ENCODE measurements at places on chromosomes 5 and 9.

- no peak for DNase-seq
These were observed 170.7 kb upstream of the SPRY4 start for GRCh38 chr5:142495531-142495930.

DNA sequence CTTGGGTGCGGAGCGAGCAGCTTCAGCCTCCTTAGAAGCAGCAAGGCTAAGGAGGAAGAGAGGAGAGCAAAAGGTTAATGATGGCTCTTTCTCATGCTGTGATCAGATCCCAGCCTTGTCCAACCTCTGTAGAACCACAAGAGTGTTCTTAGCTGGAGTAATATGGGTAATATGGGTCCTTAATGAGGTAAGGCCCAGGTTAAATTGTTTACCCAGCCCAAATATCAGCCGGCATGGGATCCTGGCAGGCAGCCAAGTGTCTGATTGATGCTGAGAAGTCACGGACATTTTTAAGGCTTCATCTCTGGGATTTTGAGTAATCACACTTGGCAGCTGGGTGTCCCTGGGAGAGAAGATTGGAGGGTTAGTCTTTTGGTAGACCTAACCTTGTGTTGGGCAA is 32.3 kb downstream of the GLRA1 start:
- no peak for DNase-seq

DNA sequence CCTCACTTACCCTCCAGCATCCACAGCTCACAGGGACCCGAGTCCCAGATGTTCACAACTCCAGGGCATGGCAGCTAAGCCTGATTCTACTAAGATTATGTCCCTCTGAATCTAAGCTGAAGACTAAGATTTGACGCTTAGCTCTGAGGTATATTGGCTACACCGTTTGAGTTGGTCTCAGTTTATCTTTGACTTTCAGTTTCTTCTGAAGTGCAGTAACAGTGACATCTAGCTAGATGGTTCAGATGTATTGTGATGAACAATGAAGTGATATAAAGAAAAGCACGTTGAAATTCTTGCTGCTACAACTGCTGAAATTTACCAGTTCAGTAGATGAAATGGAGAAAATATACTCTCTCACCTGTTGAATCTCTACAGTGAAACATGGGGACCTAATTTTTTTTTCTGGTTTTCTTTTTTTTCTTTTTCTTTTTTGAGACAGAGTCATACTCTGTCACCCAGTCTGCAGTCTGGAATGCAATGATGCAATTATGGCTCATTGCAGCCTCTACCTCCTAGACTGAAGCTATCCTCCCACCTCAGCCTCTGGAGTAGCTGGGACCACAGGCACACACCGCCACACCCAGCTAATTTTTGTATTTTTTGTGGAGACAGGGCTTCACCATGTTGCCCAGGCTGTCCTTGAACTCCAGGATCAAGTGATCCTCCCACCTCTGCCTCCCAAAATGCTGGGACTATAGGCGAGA is 15.7 kb downstream of the RFK start:
- no peak for DNase-seq

- no peak for DNase-seq
These were observed 36.9 kb downstream of the LMX1B start for GRCh38 chr9:126650404-126651341.

DNA sequence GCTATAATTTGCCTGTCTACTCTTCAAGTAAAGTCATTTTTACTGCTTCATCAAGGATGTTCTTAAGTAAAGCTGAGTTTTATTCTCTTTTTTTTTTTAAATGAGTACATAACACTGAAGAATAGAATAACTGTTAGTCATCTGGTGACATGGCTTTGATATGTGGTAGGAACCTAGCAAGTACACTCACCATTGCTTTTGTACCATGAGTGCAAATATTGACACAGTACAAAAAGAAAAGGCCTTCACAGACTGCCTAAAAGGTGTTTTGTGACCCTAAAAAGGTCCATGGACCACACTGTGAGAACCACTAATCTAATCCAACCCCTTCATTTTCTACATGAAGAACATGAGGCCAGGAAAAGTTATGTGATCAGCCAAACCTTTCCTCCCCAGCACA is 55.0 kb downstream of the ECPAS start:
- DNase-seq, result no peak

GRCh38 chr9:92740969-92741368 is 23.7 kb downstream of the BICD2 start:
- no peak for DNase-seq

- DNase-seq, result no peak
These were observed 541.7 kb downstream of the SPOCK1 start for GRCh38 chr5:136957428-136957827.

DNA sequence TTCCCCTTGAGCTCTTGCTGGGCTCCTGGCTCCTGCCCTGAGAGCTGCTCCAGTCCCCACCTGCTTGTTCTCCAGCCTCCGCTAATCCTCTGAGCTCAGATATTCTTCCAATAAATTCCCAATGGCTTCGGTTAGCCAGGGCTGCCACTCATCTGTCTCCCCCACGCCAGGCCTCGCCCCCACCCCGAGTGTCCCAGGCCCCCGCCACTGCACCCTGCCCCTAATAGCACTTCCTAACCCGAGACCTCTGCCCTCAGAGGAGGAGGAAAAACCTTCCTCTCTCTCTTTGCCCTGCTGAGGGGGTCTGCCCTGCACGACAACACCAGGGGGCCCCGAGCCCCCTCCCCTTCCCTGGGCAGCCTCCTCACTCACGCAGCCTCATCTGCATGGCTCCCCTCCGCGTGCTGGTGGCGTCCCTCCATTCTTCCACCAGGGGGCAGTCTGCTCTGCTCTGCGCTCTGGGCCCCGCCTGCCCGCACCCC is 5.4 kb upstream of the LCN15 start:
- DNase-seq, result no peak

DNA sequence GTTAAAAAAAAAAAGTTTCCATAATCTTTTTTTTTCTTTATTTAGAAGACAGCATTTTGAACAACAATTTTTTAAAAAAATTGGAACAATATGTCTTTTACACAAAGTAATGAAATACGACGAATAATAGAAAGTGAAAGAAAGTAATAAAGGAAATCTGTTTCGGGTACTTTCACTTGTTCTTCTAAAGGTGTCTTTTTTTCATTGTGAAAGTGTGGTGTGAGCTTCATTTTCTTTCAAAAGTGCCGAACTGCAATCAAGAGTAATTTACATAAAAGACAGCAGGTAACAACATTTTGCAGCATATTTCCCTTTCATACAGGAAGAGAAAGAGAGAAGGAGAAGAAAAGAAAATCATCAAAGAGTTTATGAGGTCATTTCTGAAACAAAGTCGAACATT is 159.7 kb upstream of the CDH12 start:
- DNase-seq, result no peak

DNA sequence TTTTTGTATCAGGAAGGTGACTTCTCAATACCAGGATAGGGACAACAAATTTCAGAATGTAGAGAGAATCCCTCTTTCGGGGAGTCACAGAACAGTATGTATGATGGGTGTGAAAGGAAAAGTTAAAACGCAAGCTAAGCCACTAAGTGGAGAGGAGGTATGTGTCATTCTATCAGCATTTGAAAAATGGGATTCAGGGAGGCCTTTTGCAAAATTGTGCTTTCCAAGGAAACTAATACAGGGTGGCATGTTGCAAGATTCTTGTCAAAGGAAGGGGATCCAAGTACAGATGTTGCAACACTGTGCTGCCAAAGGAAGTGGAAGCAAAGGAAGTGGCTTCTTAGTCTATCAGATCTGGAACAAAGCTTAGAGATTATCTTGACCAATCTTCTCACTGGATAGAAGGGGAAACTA is 12.6 kb upstream of the TNIP1 start:
- DNase-seq, result no peak

- DNase-seq, result no peak
These were observed 27.2 kb downstream of the DEPDC1B start for GRCh38 chr5:60672693-60673264.

DNA sequence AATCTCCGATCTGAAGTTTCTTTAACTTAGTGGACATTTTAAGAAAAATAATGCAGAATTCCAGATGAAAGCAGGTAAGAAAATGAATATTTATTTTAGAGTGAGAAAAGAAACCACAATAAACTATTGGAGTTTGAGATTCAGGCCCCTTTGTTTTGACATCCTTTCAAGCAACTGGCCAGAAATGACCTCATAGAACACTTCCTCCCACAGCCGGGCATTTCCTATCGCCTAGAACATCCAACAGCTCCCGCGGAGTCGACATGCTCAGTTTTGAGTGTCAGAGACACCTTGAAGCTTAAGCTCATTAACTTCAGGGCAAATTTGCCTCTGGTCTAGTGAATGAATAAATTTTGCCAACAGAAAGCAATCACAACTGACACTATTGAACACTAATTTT is 369.2 kb downstream of the TLE4 start:
- no peak for DNase-seq

DNA sequence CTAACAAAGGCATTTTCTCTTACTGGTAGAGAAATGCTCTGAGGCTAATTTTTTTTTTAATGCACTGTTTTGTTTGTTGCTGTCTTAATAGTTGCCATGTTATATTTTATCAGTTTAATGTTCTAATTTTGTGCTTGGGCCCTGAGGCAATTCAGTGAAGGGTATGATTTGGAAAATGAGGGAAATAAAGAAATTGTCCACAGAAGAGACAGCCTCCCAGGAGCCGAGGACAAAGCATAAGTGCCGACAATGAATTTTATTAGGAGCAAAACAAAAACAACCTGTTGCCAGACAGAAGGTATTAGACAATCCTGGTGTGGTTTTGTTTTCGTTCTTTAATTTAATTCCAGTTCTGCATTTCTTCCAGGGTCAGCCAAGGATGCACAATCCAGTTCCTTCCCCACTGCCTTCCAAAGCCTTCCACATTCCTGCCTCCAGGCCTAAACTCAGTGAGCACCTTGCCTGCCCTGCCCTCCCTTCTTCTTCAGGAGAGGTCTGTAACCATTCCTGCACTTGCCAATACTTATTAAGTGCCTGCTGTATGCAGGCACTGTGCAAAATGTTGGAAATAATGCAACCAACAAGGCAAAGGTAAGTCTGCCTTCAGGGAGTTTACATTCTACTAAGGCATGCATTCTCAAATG is 4.3 kb upstream of the TCOF1 start:
- no peak for DNase-seq

DNA sequence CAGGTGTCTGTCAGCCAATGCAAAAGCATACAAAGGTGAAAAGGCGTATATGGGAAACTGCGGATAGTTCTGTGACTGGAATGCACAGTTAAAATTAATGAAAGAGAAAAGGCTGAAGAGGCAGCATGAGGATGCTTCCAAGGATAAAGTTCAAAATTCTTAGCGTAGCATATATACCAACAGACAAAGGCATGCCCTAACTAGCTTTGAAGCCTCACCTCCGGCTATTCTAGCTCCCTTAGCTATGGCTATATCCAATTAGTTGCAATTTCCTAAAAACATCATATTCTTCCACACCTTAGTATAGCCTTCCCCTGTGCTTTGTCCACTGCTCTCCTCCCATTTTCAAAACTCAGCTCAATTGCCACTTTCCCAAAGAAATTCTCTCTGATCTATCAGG is 1.4 kb upstream of the DNAJA1 start:
- DNase-seq, result no peak

DNA sequence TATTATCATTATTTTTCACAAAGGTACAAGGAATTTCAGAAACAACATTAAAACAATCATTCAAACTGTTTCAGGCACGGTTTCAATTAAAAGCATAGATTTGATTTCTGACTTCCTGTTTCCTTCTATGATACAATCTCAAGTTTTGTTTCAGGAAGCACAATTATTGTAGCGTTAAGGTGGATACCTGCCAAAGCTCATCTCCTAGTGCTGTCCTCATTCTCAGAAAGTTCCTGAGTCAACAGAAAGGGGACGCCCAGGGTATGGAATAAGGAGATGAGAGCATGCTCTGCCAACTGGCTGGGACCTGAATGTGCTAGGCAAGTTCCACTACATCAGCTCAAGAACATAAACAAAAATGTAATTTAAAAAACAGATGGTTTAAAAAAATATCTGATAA is 2.0 kb upstream of the TRIM14 start:
- DNase-seq, result no peak

- DNase-seq, result no peak
These were observed 156.4 kb upstream of the RASEF start for GRCh38 chr9:83219154-83219923.

- DNase-seq, result no peak
These were observed 188.2 kb downstream of the CRB2 start for GRCh38 chr9:123544007-123544827.

DNA sequence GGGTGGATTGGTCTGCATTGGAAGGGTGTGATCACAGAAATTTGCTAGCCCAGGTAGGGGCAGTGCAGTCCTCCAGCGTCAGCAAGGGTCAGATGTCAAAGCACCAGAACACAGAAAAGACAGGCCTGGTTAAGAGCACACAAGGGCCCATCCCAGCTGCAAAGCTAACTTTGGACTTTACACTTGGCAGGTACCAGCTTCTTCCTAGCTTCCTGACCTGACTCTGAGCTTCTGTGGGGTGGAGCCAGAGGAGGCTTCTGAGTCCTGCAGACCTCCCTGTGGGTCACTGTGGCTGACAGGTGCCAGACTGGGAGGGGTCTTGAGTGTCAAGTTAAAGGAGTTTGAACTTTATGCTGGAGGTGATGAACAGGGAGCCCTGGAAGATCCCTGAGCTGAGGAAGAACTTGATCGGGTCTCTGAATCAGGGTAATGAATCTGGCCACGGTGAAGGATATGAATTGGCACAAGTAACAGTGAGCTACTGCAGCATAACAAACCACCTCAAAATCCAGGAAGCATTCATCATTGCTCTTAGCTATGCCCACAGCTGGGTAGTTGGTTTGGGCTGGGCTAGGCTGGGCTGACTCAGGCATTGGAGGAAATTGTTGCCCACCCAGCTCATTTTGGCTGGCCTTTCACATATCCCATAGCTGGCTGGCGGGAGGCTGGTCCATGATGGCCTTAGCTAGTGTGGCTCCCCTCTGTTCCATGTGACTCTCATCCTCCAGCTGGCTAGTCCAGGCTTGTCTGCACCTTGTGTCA is 63.4 kb downstream of the BARX1 start:
- DNase-seq, result no peak

DNA sequence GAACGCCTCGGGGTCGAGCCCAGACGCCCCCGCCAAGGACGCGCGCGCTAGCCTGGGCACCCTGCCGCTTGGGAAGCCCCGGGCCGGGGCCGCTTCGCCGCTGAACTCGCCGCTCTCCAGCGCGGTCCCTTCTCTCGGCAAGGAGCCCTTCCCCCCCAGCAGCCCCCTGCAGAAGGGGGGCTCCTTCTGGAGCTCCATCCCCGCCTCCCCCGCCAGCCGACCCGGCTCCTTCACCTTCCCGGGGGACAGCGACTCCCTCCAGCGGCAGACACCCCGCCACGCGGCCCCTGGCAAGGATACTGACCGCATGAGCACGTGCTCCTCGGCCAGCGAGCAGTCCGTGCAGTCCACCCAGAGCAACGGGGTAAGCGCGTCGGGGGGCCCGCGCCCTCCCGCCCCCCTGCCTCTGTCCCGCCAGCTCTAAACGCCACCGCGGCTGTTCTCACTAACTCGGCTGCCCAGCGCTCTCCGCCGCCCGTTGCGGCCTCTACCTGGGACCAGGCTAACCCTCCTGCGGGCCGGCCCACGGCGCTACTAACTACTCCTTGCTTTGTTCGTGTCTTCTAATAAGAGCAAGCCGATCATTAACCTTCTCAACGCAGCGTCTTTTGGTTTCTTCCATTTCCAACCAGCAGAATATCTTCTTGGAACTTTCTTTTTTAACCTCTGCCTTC is 93.6 kb upstream of the OTULINL start:
- no peak for DNase-seq
